ENCODE measurements at places on chromosomes 13 and 19.

DNA sequence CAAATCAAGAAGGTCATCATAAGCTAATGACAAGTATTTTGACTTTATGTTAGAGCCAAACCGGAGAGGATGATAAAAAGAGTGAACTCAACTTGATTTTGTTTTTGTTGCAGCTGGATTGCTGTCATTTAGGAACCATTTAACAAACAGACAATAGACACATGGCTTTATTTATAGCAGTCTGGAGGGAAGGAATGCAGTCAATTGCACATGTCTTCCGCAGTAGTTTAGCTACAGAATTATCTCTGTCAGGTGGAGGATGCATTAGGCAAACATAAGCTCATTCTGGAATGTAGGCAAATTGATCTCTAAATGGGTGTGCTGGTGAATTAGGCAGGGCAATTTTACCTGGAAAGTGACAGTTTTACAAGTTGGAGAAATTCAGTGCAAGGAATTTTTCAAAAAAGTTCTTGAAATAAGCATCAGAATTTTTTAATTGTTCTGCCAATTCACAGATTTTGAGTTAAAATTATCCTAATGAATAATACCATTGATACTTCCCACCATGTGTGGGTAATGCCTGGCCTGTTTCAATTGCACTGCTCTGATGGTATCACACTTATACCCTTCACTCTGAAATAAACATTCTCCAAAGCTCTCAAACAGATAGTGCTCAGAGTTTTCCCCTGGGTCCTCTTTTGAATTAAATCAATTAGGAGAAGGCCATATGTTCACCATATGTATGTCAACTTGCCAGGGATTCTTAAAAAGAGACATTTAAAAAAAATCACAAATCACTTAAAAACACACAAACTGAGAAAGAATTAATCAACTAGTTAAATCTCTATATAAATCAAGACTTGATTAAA is 318.3 kb downstream of the NDFIP2 start:
- DNase-seq = no peak

DNA sequence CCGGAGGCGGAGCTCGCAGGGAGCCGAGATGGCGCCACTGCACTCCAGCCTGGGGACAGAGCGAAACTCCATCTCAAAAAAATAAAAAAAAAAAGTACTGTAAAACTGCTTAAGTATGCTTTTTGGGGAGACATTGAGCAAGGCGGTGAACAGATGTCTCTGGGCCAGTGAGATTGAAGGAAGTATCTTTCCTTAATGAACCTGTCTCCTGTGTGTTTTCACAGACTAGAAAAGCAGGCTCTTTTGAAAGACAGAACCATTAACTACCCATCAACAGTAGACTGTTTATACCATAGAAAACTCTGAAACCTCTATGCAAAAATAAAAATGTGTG is 1.5 kb upstream of the ECH1 start:
- DNase-seq = no peak

- no peak for DNase-seq
Observed at GRCh38 chr13:76854894-76855293, 31.3 kb downstream of the KCTD12 start.

GRCh38 chr13:26325876-26326275 is 71.9 kb downstream of the CDK8 start:
- no peak for DNase-seq

DNA sequence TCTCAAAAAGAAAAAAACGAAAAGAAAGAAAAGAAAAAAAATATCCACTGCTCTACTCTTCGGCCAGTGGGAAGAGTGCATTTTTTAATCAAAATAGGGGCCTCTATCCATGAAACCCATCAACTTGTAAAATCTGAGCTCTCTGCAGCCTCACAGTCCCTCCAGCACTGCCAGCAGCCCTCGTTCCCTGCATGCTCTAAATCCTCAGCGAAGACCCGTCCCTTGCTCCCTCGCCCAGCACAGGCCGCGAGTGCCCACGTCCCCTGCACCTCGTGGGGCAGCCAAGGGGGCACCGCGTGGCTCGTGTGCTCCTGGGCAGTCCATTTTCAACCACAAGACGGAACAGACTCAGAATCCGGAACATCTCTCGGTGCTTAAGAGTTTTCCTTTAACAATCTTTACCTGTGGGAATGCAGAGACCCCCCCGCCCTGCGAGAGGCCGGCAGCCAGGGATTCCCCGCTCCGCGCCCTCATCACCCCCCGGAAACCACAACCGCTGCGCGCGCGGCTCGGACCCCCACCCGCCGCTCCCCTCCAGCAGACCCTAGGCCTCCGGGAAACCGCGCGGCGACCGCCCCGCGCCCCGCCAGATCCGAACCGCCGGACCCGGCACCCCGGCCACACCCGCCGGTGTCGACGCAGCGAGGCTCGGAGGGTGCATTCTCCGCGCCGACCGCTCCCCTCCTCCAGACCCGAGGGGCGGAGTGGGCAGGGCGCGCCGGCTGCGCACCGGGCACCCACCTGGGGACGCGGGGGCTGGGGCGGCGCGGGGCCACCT is 638 bp downstream of the ANKRD27 start:
- DNase-seq = no peak

- DNase-seq = no peak
Observed at GRCh38 chr13:74134777-74135325, 647 bp upstream of the KLF12 start.

- DNase-seq = no peak
Observed at GRCh38 chr19:10290876-10291553, 1.3 kb downstream of the ICAM5 start.

DNA sequence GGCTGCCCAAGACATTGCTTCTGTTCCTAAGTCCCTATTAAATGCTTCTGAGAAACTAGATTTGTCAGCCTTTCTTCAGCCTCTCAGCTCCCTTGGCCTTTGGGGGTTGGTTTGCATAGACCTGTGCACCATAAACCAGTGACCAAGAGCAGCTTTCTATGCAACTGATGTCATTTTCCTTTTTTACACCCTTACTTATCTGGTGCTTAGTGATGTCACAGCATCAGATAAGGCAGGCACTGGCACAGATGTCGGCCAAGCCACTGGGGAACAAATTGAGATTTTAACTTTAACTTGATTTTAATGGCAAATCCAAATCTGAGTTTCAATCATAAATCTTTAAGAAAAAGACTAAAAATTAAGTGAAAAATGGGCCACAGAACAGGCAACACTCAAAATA is 59.8 kb downstream of the RUBCNL start:
- no peak for DNase-seq

DNA sequence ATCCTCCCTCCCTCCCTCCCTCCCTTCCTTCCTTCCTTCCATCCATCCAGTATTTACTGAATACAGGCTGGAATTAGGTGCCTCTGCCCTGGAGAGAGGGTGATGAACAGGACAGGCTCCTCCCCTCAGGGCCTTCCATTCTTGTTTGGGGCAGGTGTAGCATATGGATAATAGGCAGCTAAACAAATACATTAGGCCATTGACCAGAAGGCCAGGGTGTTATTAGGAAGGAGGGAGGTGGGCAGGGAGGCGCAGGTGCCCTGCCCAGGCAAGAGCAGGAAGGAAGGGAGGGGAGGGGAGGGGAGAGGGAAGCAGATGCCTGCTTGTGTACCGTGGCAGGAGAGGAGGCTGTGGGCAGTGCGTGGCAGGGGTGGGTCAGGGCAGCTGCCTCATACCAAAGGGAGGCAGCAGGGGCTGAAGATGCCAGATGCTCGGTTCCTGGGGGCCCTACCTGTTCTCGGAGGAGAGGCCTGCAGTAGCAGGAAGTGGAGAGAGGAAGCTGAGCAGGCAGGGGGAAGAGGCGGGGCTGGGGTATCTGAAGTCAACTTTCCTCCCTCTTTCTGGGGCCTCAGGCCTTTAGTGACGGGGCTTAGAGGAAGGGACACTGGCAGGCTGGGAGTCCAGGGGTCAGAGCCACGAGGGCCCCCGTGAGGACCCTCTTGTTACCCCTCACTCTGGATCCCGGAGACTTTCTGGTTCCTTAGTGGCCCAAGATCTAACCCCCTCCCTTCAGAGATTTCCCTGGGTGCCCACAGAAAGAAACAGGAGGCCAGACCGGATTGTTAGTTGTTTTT is at the start of gene RINL:
Gene RINL (minus strand): TSS at position 495 of the 794 bp plus-strand sequence. CDS start 1,533 bp downstream, outside the sequence.
- DNase-seq = no peak

- no peak for DNase-seq
Observed at GRCh38 chr13:100040196-100040595, 48.7 kb upstream of the PCCA start.

- DNase-seq = peak; percentile 14
Observed at GRCh38 chr19:28471731-28472510, 741.0 kb downstream of the UQCRFS1 start.

GRCh38 chr13:98839856-98840769 is 87.6 kb upstream of the SLC15A1 start:
- no peak for DNase-seq

DNA sequence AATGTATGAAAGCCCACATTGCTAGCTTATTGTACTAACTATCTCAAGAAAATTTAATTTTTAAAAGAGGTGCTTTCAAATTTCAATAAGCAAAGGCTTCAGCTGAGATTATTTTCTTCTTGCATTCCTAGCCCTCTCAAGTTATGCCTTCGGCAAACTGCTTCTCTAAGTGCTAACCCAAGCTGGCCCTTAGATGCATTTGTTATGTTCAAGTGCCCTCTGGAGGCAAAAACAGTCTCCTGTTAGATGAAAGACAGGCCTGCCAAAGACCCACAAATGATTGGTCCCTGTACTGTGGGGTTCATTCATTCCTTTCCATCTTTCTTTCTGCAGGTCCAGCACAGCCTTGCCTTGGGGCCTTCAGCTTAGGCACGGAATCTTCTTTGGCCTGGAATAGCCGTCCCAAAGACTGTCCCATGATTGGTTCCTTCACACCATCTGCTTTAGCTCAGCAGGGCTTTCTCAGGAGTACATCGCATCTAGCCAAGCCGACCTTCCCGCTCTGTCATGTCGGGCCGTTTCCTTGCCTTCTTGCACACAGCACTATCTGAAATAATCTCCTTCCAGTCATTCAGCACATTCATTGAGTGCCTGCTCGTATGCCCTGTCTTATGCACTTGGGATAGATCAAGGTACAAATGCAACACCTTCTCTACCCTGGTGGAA is 26.4 kb upstream of the TPTE2 start:
- DNase-seq = no peak

DNA sequence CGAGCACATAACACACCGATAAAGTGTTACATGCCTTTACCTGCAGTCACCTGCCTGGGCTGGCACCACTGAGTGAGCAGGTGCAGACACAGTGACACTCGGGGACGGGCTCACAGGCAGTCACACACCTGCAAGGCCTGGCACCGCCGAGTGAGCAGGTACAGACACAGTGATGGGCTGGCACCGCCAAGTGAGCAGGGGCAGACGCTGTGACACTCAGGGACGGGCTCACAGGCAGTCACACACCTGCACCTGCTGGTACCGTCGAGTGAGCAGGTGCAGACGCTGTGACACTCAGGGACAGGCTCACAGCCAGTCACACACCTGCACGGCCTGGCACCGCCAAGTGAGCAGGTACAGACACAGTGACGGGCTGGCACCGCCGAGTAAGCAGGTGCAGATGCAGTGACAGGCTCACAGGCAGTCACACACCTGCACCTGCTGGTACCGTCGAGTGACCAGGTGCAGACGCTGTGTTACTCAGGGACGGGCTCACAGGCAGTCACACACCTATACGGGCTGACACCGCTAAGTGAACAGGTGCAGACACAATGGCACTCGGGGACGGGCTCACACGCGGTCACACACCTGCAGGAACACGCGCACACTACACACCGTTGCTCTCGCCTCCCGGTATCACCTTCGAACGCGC is 470 bp downstream of the ZNF835 start:
- no peak for DNase-seq

GRCh38 chr13:64546371-64546770 is 2683.8 kb downstream of the PCDH9 start:
- no peak for DNase-seq

Data from BJ (cell line).